NCI-H526 (cell line): ENCODE measurements at places on chromosomes 6 and 20.

GRCh38 chr20:3935956-3936340, 46.8 kb downstream of the PANK2 start:
- no peak for DNase-seq

DNA sequence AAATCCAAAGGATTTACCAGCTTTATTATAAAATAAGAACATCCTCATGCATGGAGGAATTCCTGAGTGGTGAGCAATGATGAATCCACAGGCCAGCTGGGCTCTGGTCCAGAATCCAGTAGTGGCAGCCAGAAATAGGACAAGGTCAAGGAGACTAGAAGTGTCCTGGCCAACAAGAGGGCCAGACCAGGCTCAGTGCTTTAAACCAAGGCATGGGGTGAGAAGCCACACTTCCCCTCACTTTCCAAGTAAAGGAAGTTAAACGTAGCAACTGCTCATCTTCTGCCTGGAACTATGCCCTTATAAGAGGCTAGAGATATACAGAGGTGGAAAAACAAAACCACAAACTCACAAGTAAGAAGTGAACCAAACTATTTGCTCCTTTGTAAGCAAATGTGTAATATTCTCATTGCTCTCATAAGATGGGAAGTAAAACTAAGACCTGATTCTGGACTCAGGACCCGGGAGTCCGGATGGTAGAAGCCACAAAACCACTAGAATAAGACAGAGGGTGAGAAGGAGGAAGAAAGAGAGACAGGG, 253.2 kb downstream of the UST start:
- DNase-seq: no peak

GRCh38 chr20:63384336-63384735, 23.2 kb upstream of the CHRNA4 start:
- DNase-seq: no peak

DNA sequence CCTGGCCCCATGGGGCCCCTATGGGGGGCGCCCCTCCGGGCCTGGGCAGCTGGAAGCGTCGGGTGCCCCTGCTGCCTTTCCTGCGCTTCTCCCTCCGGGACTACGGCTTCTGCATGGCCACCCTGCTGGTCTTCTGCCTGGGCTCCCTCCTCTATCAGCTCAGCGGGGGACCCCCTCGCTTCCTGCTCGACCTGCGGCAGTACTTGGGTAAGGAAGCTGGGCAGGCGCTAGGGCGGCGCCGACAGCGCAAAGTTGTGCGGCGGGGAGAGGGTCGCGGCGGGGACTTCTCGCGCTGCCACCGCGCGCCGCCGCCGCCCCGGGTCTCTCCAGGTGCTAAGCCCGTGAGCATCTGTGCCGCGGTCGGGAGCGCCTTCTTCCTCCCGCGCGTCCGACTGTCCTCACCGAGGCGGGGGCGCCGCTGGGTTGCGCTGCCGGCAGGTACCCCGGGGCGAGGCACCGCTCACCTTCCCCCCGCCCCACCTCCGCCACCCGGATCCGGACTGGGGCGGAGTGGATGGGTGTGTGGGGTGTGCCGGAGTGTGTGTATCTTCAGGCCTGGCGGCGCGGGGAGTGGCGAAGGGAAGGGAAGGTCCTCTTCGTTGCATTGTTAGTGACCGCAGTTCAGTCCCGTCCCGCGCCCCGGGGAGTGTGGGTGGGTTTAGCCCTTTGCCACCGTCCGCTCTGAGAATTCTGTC, 788 bp downstream of the UST start:
- no peak for DNase-seq

GRCh38 chr6:166473886-166474571, 91.3 kb upstream of the MPC1 start:
- no peak for DNase-seq
